ENCODE measurements at places on chromosomes 12 and 14.
A peak's percentile ranks its signal among the peaks of the same experiment; 100 is the strongest.

GRCh38 chr12:49706351-49707127 lies 666 bp downstream of the FMNL3 start:
- DNase-seq: peak; percentile 74

GRCh38 chr14:54535646-54536045 lies 25.9 kb downstream of the CGRRF1 start:
- DNase-seq: no peak

GRCh38 chr12:121780429-121780828 lies 13.1 kb downstream of the RHOF start:
- no peak for DNase-seq

GRCh38 chr14:50013198-50013918 lies 103.0 kb downstream of the VCPKMT start:
- no peak for DNase-seq

DNA sequence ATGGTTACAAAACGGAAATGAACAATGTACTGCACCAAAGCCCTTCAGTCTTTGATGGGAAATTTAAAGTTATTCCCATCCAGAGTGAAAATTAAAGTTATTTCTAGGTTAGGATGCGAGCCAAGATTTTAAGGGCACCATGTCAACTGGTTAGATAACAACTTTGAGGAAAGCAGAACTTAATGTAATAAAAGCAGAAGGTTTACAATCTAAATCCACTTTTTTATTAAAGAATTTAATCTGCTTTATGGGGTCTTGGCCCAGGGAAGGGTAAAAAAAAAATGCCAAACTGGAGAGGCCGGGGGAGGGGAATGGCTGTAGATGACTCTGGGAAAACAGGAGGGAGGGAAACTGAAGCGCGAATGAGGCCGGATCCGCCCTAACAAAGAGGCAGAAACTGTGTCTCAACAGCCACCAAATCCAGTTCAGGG lies 108.2 kb upstream of the ATF7IP start:
- DNase-seq: no peak

DNA sequence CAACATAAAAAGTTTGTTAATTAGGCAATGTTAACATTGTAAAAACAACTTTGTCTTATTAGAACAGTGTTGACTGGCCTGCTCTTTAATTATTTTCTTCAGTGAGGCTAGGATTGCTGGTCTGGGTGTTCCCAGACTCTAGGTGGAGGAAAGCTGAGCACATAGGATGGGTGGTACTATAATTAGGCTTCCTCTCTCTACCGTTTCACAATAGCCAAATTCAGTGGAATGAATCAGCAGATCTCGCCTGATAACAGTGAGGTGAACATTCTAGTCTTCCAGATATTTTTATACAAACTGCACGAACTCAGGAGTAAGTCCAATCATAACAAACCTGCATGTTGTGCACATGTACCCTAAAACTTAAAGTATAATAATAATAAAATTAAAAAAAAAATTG lies 11.9 kb downstream of the PTGDR start:
- no peak for DNase-seq

DNA sequence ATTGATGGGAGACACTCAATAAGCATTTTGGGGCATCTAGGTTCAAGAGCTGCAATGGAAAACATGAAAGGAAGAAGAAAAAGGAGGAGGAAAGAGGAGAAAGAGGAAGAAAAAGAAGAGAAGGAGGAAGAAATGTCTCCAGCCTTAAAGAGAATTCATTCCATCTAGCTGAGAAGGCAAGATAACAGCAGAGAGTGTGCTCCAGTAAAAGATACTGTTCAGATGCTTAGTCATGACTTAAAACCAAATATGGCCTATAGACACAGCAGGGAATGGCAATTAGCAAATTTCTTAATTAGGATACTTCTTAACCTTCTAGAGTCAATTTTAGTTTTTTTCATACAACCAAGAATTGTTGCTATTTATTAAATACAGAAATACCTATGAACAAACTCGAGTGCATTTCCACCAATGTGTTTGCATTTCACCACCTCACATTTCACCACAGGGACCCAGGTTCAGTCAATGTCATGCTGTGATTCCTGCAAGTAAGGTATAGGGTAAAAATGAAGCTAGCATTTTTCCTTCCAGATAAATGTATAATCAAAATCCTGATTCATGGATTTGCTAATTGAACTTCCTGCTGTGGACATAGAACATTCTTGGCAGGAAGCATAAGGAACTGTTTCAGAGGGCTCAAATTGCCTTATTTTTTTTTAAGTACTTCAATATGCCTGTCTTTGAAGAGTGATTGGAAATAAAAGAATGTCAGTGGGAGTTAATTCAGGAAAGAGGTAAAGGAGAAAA lies 177.8 kb downstream of the RPS29 start:
- no peak for DNase-seq

DNA sequence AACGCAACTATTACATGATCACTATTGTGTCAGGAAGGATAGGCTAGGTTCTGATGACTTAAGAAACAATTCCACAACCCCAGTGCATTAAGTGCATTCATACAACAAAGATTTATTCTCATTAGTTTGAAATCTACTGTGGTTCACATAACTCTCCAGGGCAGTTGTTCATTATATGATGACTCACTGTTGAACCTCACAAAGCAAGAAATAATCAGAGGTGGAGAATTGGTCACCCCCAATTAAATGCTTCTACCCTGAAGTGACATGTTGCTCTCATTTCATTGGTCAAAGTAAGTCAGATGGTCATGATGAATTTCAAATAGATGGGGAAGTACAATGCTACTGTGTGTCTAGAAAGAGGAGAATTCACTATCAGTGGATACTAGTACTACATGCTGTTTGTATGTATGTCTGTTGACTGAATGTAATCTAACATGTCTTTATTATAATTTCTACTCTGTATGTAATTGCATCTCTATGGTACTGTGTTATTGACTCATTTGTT lies 6.1 kb upstream of the HELB start:
- DNase-seq: no peak

- DNase-seq: no peak
These were observed 50.0 kb downstream of the VWF start for GRCh38 chr12:6074427-6074826.

DNA sequence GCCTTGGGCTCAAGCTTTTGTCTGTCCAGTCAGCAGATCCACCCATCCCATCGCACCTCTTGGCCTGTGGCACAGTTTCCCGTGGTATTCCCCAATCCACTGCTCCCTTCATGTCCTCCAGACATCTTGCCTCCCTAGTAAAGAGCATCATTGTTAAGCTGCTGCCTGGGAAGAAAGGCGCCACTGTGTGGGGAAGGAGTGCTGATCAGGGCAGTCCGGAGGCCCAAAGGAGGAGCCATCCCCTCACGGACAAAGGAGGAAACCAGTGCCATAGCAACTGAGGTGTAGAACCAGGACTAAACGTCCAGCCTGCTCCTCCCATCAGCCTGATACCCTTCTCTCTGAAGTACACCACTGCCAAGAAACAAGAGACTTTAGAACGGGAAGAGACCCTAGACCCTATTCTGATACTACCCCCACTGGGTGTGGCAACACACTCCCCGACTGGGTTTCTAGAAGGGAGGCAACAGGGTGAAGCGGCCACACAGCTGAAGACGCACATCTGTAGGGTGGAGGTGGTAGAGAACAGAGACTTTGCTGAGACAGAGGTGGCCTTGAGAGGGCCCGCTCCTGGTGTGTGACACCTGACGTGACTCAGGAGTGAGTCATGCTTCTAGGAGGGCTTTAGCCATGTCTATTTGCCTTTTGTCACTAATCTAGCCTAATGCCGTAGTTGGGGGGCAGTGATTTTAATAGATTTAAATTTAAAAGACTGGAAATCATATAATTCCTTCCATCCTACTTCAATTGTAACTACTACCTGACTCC lies 185.0 kb downstream of the DPF3 start:
- peak; percentile 75 for DNase-seq

GRCh38 chr12:46895726-46896125 lies 69.9 kb upstream of the SLC38A4 start:
- DNase-seq: no peak

DNA sequence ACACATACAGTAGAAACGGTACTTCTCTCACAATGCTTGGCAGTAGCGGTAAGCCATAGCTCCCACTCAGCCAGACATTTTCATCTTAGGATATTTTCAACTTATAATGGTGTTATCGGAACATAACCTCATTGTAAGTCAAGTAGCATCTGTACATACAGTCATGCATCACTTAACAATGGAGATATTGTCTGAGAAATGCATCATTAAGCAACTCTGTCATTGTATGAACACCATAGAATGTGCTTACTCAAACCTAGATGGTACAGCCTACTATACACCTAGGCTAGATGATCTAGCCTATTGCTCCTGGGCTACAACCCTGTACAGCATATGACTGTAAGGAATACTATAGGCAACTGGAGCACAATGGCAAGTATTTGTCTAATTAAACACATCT lies 40.8 kb downstream of the RPS6KA5 start:
- DNase-seq: no peak

- DNase-seq: no peak
These were observed 52.2 kb downstream of the CKAP4 start for GRCh38 chr12:106195621-106196027.

DNA sequence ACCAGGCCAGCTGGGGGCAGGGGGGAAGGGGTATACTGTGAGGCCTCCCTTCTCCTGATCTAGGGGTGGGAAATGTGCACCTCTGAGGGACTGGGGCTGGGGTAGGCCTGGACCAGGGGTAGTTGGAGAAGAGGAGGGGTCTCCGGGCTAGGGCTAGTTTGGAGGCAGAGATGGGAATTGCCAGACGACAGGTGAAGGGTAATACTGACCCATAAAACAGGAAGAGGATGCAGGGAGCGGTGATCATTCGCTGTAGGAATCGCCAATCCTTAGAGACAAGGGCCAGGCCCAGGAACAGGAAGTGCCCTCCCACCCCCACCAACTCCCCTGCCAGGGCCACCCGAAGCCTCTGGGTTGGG lies 4.4 kb downstream of the SLC22A17 start:
- no peak for DNase-seq

DNA sequence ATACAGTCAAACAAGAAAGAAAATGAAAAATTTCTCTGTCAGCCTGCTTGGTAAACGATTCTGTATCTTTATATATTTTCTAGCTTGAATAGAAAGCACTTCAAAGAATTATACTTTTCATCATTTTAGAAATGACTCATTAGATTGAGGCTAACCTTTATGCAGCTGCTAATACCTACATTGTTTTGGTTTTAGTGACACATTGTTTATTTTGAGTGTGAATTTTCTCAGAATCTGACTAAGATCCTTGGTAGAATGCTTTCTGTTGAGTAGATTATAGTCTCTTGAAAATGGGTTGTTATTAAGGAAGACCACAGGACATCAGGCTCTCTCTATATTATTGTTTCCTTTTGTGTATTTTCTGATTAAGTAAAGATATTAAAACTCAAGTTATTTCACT lies at the start of gene PMCH:
Gene PMCH (minus strand): TSS at position 45 of the 400 bp plus-strand sequence. CDS start 63 bp downstream, outside the sequence.
- no peak for DNase-seq

DNA sequence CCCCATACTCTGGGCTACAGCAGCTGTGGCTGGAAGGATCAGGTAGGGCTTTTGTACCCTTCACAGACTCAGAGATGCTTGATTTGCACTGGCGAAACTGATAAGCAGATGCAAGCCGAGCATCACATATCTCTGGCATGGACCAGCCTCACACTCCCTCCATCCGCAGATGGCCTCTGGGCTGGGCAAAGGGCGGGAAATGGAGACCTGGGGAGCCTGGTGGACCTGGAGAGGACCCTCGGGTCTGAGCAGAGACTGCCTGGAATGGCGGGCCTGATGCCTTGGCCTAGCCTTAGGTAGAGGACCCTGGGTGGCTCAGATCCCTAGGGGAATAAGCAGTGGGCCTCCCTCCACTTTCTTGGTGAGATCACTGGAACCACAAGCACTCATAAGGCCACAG lies 53.2 kb downstream of the GALNT16 start:
- DNase-seq: no peak

GRCh38 chr12:116220756-116221155 lies 56.7 kb downstream of the MED13L start:
- DNase-seq: no peak

DNA sequence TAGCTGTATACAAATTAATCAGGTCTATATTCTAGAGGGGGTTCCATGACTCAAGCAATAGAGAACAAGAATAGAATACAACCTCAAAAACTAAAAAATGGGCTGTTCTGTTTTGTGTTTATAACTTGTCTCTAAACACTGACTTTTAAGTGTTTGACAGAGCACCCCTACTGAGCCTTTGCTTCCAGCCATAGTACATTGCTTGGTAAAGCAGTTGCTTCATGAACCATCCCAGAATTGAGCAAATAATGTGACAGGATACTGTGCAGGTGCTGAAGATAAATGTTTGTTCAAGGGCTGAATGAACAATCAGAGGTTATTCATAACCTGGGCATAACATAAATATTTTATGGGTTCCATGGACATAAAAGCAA lies 11.5 kb downstream of the SPTSSA start:
- no peak for DNase-seq

DNA sequence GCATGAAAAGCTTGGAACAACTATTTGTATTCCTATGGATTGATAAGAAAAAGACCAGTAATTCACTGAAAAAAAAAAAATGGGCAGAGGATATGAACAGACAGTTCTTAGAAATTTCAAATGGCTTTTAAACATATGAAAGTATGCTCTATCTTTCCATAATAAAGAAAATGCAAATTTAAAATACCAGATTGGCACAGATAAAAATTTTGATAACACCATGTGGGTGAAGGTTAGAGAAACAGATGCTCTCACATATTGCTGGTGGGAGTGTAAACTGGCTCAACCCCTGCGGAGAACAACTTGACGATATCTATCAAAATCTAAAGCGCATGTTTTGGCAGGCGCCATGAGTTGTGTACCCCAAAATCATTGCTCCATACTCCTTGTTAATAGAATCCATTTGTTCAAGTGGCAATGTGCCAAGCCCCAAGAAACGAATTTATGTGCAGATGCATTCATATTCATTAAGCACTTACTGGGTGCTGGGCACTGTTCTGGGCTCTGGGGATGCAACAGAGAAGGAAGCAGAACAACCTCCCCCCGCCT lies 29.5 kb upstream of the TMPO start:
- DNase-seq: no peak

DNA sequence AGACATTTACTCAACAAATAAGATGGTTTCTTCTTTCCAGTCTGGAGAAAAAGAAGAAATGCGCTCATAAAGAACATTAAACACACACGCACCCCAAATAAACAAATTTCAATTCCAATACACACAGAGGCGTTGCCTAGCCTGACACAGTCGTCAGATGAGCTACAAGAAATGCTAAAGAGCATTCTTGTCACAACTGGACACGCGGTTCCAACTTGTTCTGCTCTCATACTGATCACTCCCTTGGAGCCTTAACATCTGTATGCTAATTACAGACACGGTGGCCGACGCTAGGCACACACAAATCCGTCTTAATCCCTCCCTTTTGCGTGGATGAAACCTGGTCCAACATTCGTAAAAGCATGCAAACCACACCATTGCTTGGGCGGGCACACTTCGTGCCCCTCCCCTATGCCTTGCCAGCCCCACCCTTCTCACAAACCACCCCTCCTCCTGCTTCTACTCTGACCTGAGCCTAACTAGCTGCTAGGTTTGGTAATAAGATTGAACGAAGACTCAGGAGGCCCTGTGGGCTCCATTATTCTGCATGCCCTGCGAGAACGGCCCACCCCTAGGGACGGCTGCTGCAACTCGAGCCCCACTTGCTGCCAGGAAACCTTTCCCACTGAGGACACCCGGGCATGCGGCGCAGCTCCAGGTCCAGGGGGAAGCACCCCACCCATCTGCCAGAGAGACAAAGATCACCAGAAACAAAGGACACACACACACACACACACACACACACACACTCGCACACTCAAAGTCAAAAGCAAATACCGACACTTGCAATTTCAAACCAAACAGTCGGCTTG lies 1.2 kb downstream of the KCNK10 start:
- DNase-seq: peak; percentile 59

- no peak for DNase-seq
These were observed 6.7 kb downstream of the A2ML1 start for GRCh38 chr12:8829125-8829518.

Measured in neural progenitor cell (in vitro differentiated cells).